ENCODE measurements at places on chromosomes 16 and 17.

DNA sequence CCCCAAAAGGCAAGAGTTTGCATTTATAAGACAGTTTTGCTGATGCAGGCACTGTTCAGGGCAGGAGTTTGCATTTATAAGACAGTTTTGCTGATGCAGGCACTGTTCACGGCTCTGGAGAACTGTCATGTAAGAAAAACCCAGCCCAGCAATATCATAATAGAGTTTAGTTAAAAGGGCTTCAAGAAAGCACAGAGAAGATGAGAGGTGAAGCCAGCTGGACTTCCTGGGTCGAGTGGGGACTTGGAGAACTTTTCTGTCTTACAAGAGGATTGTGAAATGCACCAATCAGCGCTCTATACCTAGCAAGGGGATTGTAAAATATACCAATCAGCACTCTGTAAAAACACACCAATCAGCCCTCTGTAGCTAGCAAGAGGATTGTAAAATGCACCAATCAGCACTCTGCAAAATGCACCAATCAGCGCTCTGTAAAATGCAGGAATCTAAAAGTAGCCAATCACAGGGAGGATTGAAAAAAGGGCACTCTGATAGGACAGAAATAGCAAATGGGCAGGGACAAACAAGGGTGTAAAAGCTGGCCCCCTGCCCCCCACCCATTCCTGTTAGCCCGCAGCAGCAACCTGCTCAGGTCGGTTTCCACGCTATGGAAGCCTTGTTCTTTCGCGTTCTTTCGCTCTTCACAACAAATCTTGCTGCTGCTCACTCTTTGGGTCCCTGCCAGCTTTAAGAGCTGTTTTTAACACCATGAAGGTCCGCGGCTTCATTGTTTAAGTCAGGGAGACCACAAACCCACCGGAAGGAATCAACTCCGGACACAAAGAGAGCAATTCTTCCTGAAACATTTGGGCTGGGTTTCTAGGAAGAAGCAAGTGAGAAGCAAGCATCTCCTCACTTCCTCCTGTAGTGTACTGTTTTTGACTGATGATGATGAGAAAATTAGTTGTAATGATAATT lies 1.8 kb upstream of the CBX1 start:
- DNase-seq = peak; percentile 24

GRCh38 chr16:88719267-88719932 lies 13.1 kb downstream of the CTU2 start:
- no peak for DNase-seq

DNA sequence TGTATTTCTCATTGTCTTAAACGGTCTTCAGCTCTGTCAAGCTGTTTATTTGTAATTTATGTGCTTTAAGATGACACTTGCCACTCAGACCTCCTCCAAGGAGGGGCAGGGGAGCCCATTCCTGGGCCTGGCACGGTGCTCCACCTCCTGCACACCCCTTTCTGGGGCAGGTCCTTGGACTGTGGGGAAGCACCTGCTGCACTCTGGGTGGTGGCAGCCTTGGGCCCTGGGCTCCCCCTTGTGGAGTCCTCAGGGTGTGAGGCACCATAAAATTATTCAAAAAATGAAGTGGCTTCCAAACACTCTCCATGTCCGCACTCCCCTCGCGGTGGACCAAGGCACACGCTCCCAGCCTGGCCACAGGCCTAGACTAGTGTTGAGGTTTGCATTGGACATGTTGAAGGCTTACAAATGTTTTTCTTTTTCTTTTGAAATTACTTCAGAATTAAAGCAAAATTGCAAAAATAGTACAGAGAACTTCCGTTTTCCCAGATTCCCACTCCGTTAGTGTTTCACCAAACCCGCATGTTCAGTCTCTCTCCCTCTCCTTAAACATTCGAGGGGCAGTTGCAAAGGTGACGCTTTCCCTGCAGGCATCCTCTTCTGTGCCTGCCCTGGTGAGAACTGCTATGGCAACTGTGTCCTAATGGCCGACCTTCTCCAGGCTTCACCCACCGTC lies 32.4 kb downstream of the FOXK2 start:
- DNase-seq = peak; percentile 76

DNA sequence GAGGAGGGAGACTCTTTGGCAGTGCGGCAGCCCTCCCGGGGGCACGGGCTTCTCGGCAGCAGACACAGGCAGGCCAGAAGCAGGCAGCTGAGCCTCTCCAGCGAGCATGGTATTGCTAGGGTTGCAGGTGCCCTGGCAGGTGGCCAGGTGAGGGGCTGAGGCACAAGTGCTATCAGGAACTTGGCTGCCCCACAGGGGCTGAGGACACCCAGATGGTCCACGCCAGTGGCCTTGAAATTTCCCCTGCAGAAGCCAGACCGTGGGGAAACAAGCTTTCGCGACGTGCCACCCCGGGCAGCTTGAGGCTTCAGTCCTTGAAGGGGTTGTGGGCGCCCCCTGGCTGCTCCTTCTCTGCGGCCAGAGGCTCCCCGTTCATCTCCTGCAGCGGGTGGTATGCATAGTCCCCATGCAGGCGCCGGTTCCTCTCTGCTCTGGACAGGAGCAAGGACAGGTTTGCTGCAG lies 8.5 kb downstream of the NAGPA start:
- no peak for DNase-seq

DNA sequence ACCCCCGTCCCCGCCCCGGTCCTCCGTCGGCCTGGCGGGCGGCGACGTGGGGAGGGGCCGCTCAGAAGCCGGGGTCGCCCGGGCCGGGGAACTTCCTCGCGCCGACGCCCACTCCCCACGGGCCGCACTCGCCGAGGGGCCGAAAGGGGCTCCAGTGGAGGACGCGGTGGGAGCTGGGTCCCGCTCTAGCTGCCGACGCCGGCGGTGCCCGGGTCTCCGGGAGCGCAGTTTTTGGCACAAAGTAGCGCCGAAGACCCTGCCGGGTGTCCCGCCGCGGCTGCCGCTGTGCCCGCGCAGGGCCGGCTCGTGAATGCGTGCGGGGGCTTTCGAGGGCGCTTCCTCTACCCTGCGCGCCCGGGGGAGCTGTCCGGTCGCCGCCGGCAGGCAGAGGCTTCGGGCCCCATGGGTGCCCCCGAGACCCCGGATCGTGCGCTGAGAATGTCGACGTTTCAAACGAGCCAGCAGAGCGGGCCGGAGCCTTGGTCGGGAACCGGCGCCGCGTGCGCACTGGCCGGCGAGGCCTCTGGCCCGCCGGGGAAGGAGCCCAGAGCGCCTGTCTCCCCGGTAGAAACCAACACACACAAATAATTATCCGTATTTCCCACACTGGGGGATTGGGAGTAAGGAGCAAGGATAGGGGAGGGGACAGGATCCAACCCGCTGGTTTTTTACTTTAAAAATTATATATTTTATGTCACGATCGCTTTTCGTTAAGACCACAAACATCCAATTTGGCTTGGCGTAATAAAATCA lies 46.6 kb upstream of the SLC38A10 start:
- no peak for DNase-seq

DNA sequence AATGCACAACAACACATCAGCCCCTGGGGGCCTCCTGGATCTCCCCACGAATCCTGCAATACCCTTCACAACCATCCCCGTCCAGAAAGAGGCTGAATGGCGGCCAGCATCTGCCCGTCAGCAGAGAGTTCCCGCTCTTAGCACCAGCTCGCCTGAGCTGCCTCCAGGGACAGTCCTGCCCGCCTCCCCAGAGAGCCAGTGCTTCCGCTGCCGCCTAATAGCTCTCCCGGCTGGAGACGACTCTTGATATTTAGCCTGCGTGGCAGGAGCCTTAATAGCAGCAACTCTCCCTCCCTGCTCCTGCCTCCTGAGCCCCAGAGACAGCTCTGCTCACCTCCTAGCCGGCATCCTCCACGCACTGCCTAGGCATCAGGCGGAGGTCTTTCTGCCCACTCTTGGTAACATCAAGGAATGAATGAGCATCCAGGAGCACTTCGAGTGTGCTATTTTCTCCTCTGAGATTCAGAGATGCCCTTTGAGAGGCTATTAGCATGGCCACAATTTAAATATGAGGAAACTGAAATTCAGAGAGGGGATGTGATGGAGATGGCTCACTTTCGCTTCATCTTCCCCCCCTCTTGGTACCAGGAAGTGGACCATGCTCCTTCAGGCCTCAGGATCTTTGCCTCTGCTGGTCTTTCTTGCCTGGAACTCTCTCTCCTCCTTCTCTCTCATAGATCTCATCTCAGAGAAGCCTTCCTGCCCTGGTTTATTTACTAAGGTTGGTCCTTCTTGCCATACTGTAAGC lies 67.9 kb downstream of the RAI1 start:
- DNase-seq = no peak

Data from activated naive CD4-positive, alpha-beta T cell treated with Interleukin-2 at 50 U/mL for 16 hours (primary cell).